ENCODE measurements at places on chromosomes 4 and X. TPM values are rescaled to one million over a fixed set of nuclear protein-coding genes. Genes with fewer than 3 reads are reported as not detected.

The UCP1 gene
- total RNA-seq = not detected

- DNase-seq = peak; percentile 2
Measured at GRCh38 chr4:2251795-2252529, 9.9 kb downstream of the MXD4 start.

The GPR143 gene
- not detected for total RNA-seq

DNA sequence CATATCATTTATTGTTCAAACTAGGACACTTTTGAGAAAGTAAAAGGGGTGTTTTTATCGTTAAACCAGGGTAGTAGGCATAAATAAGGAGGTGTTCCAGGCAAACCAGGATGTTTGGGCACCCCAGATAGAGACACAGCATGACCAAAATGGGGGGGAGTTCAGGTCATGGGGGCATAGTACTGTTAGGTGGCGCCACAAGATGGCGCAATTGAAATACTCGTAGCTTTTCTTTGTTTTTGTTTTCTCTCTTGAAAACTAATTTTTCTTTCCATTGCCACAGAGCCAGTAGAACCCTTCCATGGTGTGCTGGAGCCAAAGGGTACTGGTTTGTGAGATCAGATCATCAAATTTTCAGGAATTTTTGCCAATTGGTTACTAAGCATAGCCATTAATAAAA, 283.4 kb downstream of the BCOR start:
- DNase-seq = peak; percentile 19

The NPY2R gene
- total RNA-seq = not detected

DNA sequence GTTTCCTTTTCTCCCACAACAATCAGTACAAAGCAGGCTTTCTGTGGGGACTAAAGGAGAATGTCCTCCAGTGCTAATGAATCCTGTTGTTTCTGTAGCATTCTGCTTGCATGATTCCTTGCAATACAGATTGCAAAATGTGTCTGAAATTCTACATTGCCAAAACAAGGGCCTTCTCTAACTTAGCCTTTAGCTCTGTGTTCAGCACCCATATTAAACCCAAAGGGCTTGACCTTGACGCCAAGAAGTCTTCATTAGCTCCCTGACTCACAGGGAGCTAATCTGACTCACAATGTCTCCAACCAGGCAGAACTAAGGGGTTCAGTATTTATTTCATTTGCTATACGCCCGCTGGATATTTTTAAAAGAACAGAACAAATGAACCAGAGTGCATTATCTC, 241.4 kb upstream of the CLNK start:
- DNase-seq = no peak

The SSX4B gene
- not detected for total RNA-seq

The FAM149A gene
- total RNA-seq = 10.4 TPM

The MCF2 gene
- not detected for total RNA-seq

DNA sequence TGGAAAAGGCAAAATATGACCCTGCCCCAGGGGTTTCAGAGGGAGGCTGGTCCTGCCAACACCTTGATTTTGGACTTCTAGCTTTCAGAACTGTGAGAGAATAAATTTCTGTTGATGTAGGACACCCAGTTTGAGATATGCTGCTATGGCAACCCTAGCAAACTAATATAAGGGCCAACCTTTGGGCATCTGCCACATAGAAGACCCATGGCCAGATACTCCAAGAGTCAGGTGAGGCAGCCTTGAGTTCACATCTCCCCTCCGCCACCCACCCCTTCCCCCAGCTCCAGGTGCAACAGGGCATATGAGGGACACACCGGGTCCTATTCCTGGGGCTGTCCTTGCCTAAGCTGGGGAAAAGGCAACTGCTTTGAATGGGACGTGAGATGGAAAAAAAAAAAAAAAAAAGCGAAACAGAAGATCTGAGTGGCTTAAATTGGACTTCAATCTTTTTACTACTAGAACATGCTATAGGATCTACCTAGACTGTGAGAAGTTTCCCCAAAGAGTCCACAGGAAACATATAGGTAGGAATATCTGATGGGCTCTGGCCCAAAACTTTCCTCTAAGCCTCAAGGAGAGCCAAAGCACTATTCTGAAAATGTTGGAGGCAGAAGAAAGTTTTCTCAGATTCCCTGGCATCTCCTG, 56.5 kb upstream of the PROM1 start:
- no peak for DNase-seq

DNA sequence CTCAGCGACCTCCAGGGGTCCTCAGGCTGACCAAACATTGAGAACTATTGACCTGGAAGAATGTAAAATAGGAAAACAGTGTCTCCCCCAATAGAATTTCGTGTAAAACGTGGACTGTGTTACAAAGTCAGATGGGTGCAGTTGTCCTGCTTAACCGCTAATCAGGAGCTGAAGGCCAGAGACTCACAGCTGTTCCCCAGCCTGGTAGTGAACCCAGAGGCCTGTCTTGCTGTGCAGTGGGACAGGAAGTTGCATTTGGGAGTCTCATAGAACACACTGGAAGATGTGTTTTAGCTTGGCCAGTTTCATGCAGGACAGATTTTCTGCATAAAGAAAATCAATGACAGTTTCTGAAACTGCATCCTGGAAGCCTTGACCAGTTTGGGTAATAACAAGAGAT, 151.5 kb downstream of the PTTG2 start:
- DNase-seq = no peak

DNA sequence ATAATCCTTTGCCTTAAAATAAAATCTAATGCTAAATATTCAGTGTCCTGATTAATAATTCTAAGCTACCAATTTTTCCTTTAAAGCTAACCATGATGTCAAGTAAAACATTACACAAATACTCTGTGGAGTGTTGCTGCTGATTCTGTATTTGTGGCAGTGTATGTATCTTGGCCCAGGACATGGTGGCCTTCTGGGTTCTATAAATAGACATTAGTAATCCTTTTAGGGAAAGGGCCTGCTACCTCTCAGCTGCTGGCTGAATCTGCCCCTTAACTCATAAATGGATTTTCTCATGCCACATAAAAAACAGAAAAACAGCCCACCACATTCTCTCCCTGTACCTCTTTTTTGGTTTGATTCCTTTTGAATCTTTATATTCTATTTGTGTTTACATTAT, 1.2 kb upstream of the XK start:
- no peak for DNase-seq

GRCh38 chr4:14445882-14446281, 556.4 kb upstream of the CPEB2 start:
- no peak for DNase-seq
